ENCODE measurements at places on chromosomes 2 and 18.
A peak's percentile ranks its signal among the peaks of the same experiment; 100 is the strongest.

DNA sequence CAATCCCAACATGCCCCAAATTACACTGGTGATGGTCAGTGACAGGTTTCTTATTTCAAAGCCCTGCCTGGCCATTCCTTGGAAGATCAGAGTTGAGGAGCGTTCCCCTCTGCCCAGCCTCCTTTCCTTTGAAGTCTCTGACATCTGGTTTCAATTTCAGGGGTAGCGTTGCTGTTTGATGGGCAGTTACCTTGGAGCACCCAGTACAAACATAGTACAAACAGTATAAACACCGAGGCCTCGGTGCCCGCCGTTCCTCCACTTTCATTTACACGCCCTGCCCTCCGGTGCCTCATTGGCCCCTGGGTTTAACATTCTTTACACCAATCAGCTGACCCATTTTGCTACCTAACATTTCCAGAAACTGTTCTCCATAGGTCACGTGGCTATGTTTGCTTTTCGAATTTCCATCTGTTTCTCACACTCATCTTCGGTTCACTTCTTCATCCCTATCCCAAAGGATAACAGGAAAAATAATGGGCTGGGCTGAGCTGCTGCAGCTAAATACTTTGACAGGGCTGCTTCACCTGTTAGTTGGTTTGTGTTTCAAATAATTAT is 65.6 kb downstream of the NRP2 start:
- DNase-seq: no peak

- no peak for DNase-seq
These were observed 24.7 kb upstream of the ARL4C start for GRCh38 chr2:234521536-234521935.

- no peak for DNase-seq
These were observed 64.0 kb downstream of the ZSWIM2 start for GRCh38 chr2:186784930-186785329.

DNA sequence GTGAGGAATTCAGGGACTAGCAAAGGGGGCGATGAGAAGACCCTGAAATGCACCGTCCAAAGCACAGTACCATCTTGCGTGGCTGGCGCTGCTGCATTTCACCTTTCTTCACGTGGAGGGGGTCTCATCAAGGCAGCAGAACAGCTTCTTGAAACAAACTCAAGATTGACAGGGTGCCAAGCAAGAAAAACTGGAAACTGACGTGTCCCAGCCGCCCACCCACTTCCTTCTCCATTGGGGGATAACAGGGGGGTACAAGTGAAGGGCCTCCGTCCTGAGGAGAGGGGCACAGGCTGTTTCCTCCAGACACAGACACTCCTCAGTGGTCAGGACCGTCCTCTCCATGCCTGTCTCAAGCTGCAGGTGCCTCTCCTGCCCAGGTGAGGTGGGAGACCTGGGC is 32.5 kb downstream of the HDAC4 start:
- DNase-seq: no peak

DNA sequence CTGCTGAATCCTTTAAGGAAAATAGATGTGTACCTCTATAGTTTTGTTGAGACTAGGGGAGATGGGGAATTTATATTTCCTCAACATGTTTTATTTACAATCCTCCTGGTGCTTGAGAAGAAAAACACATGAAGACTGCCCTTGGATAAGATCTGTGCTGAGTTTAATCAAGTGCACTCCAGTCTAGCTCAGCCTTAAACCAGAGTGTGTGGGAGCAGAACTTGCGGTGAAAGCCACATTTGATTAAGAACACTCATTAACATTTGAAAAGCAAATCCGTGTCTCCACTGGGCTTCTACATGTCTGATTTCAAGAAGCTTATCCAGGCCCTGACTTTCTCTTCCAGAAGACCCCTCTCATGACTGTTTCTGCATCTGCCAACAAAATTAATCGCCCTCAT is 84.8 kb upstream of the ITGA6 start:
- no peak for DNase-seq

GRCh38 chr2:233423552-233423860 is 69.2 kb downstream of the DGKD start:
- DNase-seq: no peak

GRCh38 chr2:58667137-58667774 is 426.1 kb upstream of the FANCL start:
- DNase-seq: no peak

DNA sequence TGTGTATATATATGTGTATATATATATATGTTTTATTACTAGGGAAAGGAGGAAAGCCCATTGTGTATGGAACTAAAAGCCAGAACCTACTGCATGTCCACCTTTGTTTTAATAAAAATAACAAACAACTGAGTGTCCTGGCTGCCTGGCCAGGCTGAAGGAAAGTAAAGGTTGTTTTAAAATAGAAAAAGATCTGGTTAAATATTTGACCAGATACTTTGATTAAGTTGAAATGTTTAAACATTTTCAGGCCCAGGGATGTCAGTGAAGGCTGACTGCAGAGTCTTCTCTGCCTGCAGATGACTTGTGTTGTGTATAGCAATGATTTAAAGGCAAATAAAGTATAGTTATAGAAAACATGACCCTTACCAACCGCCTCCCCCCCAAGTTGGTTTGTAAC is 22.8 kb downstream of the SPTBN1 start:
- DNase-seq: no peak

- DNase-seq: no peak
These were observed 398.6 kb upstream of the CDH7 start for GRCh38 chr18:65352186-65352585.

GRCh38 chr18:62587689-62588088 is 64.9 kb downstream of the ZCCHC2 start:
- DNase-seq: no peak

DNA sequence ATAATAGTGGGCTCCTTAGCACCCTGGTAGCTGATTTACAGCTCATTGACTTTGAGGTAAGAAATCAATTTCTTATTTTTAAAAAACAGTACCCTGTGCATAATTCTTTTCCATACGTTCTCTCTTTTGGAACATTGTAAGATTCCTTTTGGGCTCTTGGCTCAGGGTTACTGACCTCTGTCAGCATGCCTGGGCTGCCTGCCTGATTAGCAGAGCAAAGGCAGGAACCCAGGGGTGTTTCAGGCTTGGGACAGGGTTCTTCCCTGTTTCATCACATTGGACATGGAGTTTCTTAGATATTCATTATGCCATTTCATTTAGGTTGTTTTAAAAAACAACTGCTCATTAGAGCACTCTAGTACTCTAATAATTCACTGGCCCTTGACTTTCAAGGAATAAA is 73.8 kb upstream of the ITM2C start:
- DNase-seq: peak; percentile 43

GRCh38 chr2:191631754-191632153 is 46.2 kb upstream of the NABP1 start:
- DNase-seq: peak; percentile 60

GRCh38 chr18:30920351-30920750 is 122.2 kb downstream of the DSC3 start:
- DNase-seq: no peak

- no peak for DNase-seq
These were observed 201.3 kb upstream of the NT5C1B start for GRCh38 chr2:18790509-18791171.

GRCh38 chr2:98556344-98557033 is 51.8 kb downstream of the COA5 start:
- DNase-seq: no peak

- DNase-seq: no peak
These were observed 92.4 kb downstream of the CABLES1 start for GRCh38 chr18:23227726-23228070.

DNA sequence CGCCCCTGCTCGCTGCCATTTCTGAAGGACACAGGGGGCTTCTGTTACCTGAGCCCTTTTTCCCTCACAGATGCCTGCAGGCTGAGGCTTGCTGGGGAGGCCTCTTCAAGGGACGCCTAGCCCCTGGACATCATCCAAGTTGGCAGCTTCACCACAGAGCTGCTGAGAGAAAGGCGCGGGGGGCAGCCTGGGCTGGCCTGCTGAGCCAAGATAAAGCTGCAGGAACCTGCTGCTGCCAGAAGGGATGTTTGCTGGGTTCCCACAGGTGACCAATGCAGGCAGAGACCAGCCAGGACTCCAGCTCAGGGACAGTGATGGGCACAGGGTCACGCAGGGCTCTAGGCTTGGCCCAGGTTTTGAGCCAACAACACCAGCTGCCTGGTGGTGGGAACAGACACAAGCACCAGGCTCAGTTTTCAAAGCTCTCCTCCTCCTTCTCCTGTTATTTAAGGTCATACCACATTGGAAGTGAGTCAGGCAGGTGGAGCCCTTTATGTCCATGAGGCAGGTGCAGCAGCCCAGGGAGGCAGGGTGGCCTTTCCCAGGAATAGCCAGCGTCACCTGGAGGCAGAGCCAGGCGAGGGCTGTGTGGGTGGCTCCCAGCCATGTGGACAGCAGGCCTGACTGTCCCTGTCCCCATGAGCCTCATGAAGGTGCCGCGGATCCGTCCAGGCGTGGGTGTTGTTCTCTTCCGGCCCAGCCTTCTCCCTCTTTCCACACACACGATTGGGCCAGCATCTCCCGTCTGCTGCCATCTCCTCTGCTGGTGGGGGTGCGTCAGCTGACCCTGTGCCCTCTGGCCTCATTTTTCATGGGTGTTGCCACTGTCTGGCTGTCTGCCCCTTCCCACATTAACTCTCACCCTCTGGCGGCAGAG is 515.5 kb upstream of the MYT1L start:
- no peak for DNase-seq

DNA sequence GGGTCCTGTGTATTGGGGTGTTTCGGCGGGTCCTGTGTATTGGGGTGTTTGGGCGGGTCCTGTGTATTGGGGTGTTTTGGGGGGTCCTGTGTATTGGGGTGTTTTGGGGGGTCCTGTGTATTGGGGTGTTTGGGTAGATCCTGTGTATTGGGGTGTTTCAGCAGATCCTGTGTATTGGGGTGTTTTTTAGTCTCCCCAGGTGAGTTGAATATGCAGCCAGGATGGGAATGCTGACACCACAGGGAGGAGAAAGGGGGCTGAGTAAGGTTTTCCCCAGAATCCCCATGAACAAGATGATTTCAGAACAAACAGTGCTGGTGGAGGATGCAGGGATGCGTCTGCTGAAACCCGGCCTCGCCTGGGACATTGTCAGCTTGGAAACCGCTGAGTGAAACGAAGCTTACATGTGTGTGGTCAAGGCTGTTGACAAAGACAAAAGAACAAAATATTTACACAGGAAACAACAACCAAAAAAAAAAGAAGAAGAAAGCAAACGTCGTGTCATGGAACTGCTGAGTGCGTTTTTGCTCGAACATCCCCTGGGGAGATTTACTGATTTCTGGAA is 88.5 kb upstream of the ODC1 start:
- no peak for DNase-seq

GRCh38 chr2:72927619-72928550 is 10.6 kb downstream of the EMX1 start:
- no peak for DNase-seq

GRCh38 chr2:174771631-174772471 is 7.6 kb upstream of the CHRNA1 start:
- DNase-seq: peak; percentile 80

DNA sequence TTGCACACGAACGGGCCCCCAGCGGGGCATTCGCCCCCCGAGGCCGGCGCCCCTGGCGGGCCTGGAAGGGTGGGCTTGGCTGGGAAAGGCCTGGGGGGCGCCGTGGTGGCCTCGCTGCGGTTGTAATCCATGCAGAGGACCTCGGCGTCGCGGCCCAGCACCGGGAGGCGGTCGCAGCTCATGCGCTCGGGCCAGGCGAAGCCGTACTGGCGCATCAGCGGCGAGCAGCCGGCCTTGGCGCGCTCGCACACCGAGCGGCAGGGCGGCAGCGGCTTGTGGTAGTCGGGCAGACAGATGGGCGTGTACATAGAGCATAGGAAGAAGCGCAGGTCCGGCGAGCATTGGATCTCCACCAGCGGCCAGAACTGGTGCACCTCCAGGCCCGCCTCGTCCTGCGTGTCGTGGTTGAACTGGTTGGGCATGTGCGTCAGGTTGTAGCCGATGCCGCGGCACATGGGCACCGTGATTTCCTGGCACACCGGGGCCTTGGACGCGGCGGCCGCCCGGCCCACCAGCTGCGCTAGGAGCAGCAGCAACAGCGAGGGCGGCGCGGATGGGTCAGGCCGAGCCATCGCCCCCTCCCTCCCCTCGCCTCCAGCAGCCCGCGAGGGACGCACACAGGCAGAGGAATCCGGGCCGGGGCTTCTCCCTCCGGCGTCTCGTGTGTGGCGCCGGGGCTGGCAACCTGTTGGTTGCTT is 1.4 kb downstream of the FZD5 start:
- DNase-seq: peak; percentile 39

DNA sequence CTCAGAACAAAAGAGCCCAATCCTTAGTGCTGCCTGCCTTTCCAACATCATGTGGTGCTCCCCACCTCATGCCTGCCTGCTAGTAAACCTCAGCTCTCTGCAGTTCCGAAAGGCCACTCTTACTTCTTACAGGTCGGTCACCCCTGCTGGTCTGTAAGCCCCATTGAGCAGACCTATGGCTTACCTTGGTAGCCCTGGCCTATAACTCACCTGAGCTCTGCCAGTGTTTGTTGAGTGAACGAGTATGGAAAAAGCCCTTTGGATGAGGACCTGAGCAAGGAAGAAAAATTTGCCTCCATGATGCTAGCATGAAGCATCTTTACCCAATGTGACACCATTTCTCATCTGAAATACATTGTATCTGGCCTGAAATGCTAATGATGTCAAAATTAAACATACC is 83.3 kb downstream of the LIPG start:
- DNase-seq: no peak

GRCh38 chr2:102592601-102593000 is 26.8 kb upstream of the SLC9A2 start:
- DNase-seq: no peak

DNA sequence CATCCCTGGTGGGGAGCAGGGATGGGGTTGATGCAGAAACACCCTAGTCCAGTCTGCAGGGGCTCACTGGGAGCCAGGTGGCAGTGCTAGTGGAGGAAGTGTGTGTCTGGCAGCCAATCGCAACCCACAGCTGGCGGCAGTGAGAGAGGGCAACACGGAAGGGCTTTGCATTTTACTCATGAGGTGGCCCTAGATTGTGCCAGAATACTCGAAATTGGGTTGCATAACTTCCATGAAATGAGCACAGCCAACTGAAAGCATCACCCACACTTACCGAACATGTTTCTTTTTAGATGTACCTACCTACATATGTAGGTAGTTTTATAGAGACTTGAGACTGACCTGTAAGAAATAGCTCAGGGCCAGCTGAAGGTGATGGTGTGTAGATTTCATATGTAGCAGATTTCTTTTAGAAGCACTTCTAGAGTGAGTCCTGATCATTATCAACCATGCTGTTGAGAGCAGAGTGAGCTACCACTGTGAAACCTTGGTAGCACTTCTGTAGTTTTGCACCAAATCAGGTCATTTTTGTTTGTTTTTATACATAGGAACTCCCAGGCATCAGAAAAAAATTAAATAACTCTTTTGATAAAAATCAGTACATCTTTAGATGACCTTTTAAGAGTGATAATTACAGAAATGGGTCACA is 13.0 kb downstream of the IL18R1 start:
- DNase-seq: no peak

All from fibroblast of gingiva (primary cell).